ENCODE measurements at places on chromosomes 5 and 9. TPM values are rescaled to one million over a fixed set of nuclear protein-coding genes. Genes with fewer than 3 reads are reported as not detected.

GRCh38 chr9:99019510-99020331 lies 76.0 kb downstream of the COL15A1 start:
- no peak for DNase-seq

- DNase-seq = no peak
These were observed 839.3 kb upstream of the ARRDC3 start for GRCh38 chr5:92222449-92222848.

- DNase-seq = no peak
These were observed 25.6 kb downstream of the CSF2 start for GRCh38 chr5:132099076-132099748.

Gene SLC34A1
- total RNA-seq = not detected

Gene SOHLH1
- 44.9 TPM for total RNA-seq

DNA sequence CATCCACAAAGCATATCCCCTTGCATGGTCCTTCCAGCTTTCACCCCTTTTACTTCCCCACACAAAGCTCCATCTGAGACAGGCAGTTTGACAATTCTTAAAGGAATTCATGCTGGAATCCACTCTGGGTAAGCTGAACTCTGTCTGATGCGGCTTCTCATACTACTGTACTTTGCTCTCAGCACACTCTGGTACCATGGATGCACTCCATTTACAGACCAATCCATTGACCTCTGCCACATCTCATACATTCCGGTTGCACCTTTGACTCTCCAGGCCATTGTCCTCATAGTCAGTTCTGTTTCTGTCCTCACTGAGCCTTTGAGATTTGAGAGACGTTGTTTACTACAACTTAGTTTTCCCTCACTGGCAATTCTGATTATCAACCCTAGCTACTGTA lies 12.2 kb downstream of the SPATA9 start:
- no peak for DNase-seq

DNA sequence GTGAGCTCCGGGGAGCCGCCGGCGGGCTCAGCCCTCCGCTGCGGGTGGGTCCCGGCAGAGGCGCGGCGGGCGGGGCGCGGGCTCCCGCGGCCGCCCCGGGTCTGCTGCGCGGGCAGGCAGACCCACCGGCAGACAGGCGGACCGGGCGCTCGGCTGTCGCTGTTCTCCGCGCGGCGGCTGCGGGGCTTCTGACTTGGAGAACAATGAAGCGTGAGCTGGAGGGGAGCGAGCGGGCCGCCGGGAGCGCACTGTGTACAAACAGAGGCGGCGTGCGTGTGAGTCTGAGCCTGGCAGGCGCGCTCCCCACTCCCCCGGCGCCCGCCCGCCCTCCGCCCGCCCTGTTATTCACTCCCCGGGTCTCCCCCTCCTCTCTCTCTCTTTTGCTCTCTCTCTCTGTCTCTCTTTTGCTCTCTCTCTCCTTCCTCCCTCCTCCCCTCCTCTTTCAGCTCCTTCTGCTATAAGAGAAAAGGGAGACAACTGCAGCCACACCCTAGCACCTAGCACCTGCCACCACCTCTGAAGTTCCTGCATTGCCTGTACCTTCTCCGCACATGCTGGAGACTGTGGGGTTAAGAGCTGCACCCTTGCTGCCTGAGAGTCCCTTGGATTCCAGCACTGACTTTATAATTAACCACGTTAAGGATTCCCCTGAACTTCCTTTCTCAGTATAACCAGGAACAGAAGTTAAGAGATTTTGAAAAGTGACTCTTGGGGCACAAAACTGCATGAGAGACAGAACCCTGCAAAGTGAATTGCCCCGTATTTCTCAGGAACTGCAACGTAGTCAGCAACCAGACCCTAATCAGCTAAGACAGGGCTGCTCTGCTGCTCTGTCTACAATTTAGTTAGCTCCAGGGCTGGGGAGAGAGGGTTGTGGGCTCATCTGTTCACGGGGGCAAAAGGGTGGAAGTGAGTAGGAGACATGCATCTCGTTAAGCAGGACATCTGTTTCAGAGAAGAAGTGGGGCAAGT lies at the start of gene EDIL3:
Gene EDIL3 (minus strand): TSS at position 277 of the 972 bp plus-strand sequence. CDS start 506 bp downstream, outside the sequence.
- peak; percentile 34 for DNase-seq

DNA sequence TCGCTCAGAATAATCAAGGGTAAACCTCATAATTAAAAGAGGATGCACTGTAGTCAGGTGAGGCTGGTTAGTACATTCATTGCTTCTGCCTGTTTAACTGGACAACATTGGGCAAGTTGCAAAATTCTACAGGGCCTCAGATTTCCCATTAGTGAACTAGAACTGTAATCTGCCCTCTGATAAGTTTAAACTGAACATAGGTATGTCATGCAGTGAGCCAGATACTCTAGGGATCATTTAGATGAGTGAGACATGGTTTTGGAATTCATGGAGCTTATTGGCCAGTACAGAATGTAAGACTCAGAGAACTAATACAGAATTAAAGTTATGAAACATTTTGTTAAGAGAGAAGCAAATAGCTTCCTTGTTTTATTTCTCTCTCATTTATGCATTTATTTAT lies 35.9 kb downstream of the RNF44 start:
- DNase-seq = no peak

DNA sequence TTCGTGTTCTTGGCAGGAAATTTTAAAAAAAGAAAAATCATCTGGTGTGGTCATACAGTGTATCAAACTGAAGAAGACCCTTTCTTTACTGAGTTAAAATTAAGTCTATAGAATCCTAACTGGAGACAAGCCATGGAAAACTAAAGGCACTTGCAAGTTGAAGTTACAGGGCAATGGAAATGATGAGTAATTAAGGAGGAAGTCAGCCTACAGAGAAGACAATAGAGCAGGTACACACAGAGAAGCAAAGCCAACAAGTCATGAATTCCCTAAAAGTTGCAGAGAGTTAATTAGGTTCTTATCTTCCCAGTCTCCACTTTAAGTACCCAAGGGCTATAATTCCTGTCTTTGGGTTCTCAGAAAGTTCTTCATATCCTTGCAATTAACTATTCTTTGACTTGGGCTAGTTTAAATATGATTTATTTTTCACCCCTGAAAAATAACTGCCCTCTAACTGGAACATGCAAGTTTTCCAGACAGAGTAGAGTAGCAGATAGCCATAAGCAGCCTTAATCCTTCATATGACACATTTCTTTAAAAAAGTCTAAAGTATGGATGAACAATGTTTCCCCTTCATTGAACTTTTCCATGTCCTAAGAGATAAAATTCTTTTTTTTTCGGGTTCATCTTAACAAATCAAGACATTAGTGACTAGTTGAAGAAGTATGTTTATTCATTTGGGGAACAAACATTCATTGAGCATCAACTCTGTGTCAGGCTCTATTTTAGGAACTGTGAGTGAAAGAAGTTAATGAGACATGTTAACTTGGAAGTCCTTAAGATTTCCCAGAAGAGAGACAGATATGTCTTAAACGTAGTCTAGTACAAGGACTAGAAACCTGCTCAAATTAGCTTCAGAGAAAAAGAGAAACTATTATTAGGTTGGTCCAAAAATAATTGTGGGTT lies 5.2 kb upstream of the ITGA2 start:
- DNase-seq = no peak

Gene OMD
- not detected for total RNA-seq

GRCh38 chr5:135811007-135811406 lies 23.5 kb upstream of the SLC25A48 start:
- no peak for DNase-seq

GRCh38 chr5:126531543-126532120 lies 63.4 kb downstream of the ALDH7A1 start:
- DNase-seq = no peak

GRCh38 chr9:98563988-98564387 lies 144.7 kb downstream of the GABBR2 start:
- no peak for DNase-seq

Gene MYOZ3
- not detected for total RNA-seq

Gene VCAN
- total RNA-seq = 34.1 TPM

DNA sequence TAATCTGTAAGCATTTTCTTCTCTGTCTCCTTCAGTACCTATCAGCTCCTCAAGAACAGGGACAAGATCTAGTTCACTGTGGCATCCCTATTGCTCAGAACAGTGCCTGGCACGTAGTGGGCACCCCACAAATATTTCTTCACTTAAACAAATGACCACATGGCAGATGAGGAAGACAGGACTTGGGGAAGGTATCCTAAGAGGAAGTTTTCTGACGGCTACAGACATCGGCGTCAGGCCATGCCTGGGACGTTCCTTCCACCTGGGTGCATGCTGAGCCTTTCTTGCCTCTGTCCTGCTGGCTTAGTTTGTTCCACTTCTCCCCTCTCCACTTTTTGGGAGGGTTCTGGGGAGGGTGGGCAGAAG lies 60.2 kb downstream of the NEURL1B start:
- no peak for DNase-seq

- DNase-seq = no peak
These were observed 212.2 kb downstream of the SMARCA2 start for GRCh38 chr9:2227144-2227867.

GRCh38 chr9:8262625-8263622 lies 463.3 kb upstream of the DMAC1 start:
- DNase-seq = no peak

Gene ACSL6
- 0.19 TPM for total RNA-seq

GRCh38 chr5:40834391-40834848 lies 602 bp downstream of the RPL37 start:
- no peak for DNase-seq

DNA sequence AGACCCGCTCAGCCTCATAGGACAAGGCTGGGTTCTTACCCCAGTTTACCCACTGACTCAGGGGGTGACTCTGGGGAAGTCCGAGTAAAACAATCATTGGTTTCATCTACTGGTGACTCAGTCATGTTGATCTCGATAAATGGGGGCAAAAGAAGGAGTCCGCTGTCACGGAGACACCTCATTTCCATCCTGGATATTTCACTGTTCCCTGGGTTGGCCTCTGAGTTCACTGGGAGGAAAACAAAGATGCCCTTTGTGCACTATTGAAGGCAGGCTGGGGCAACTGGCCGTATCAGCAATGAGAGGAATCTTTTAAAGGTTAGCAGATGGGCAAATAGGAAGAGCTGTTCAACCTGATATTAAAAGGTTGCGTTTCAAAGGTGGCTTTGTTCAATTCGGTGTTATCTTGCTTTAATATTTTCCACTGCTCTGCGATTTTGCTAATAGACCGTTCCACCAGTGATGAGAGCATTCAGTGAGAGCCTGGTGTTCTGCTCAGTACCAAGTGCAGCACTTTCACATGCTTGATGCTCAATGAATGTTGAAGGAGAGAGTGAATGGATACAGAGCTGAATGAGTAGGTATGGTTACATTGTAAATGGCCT lies 110.2 kb upstream of the EGFLAM start:
- no peak for DNase-seq

DNA sequence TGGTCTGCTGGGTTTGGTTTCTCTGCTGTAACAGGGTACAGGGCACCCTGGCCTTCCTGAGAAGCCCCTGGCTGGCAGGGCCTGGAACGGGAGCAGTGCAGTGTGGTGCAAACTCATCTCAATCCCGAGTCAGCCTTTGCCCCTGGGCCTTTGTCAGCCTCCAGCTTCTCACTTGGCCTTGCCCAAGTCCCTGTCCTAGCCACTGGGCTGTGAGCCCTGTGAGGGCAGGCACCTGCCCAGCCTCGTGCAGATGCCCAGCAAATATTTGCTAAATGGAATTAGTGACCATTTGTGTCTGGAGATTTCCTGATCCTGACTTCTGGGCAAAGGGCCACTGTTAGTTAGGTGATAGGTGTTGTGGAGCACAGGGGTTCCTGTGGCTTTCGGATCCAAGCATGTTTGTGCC lies 13.0 kb downstream of the RGS3 start:
- DNase-seq = no peak

DNA sequence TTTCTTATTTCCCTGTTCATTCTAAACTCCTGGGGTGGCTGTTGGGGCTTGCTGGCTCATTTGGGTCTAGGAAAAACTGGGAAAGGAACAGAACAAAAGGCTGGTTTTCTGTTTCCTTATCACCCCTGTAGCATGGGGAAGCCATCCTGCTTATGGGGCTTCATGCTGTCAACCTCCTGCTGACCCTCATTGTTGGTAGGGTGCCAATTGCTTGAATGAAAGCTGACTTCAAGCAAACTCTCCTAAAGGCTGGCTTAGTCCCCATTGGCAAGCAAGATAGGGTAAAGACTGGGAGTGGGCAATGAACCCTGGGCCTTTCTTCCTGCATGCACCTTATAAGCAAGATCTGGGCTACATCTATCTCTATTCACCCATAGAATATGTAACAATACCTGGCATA lies 511.6 kb downstream of the DMAC1 start:
- DNase-seq = no peak

Gene F2RL1
- 50.0 TPM for total RNA-seq

Gene CYSRT1
- 1.7 TPM for total RNA-seq

DNA sequence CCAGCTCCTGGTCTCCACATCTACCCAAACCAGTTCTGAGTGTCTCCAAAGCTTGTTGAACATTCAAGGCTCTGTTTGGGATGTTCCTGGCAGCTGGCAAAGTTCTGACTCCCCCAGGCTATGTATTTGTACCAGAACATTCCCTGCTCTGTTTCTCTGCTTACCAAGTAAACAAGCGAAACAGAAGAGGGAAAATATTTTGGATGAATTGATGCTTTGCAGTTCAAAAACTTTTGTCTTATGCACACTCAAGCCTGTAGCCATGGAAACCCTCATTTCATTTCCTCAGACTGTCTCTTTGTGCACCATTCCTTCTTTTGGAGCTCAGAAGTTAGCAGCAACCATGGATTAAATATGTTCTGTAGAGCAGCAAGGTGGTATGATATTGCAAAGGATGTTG lies 145.8 kb downstream of the ACTL7B start:
- DNase-seq = no peak

DNA sequence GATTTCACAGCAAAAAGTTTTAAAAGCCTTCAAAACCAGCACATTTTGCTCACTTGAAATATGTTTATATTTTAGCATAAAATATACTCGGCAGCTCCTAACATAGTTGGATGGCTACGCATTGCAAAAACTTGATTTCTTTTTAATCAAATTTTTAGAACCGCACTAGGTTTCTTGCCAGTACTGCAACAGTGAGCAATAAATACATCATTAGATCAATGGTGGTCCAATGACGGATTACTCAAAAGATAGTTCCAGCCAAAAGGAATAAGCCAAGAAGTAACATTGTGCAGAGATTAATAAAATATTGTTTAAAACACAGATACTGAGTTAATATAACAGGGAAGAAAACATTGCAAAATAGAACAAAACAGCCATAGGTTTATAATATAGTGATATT lies 5.5 kb downstream of the MARCHF3 start:
- DNase-seq = no peak

- no peak for DNase-seq
These were observed 165.3 kb downstream of the TMEM167A start for GRCh38 chr5:82911910-82912309.

DNA sequence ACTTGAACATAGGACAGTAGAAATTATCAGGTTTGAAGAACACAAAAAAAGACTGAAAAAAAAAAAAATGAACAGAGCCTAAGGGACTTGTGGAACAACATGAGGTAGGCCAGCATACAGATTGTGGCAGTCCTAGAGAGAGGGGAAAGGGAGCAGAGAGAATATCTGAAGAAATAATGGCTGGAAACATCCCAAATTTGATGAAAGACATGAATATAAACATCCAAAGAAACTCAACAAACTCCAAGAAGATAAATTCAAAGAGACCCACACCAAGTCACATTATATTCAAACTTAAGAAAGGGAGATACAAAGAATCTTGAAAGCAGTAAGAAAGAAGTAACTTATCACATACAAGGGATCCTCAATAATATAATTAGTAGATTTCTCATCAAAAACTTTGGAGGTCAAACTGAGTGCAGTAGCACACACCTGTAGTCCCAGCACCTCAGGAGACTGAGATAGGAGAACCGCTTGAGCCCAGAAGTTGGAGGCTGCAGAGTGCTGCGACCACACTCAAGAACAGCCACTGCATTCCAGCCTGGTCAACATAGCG lies 9.1 kb downstream of the PLAA start:
- no peak for DNase-seq

Gene NR2F1
- total RNA-seq = 0.70 TPM

Gene CPLANE1
- 17.3 TPM for total RNA-seq

- peak; percentile 83 for DNase-seq
These were observed 21.7 kb upstream of the NANS start for GRCh38 chr9:98034593-98035546.

Data from Caco-2 (cell line).